ENCODE measurements at places on chromosomes 11 and 22.
A peak's percentile ranks its signal among the peaks of the same experiment; 100 is the strongest.

DNA sequence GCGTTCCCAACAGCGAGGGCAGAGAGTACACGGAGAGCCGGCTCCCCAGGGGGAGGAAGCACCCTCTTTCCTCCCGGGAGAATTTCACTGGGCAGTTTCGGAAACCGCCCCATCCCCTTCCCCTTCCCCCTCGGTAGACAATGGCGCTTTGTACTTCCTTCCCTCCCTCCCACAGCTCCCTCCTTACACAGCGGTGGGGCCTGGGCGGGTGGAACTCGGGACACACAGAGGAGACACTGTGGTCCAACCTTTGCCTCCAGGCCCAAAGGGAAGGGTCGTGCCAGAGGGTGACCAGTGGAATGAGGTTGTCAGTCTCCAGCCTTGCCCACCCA is 4.3 kb downstream of the SMTN start:
- no peak for DNase-seq

- DNase-seq = no peak
These were observed 230.7 kb downstream of the FAT3 start for GRCh38 chr11:92455210-92455790.

GRCh38 chr11:128496249-128496648 is 91.1 kb downstream of the ETS1 start:
- no peak for DNase-seq

DNA sequence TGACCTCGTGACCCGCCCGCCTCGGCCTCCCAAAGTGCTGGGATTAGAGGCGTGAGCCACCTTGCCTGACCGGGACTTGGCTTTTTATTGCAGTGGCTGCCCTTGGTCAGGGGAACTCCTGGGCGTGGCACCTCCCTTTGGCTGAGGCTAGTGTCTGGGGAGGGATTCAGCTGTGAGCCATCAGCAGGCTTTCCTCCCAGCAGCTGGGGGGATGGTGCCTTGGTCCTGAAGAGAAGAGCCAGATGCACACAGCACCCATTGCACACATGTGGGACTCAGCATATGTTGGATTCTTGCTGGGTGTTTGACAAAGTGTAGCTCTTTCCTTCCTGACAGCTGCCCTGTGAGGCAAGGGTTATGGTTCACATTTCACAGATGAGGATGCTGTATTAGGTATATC is 8.4 kb downstream of the CYTH4 start:
- DNase-seq = no peak

DNA sequence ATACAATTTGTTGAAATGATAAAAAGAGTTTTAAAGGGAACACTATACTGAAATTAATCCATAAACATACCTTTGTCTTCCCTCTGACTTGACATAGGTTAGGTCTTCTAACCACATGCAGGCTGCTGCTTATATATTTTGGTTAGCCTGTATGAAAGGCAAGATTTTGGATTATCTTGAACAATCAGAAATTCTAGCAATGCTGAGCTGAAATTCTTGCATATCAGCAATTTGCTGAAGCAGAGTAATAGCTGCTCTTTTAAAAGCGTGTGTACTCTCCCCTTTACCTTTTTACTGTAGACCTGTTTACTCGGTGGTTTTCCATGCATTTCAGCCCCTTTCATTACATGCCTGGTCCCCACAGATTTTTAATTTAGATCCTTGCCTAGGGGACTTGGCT is 34.0 kb downstream of the CWC15 start:
- no peak for DNase-seq

GRCh38 chr11:116331381-116331780 is 441.4 kb downstream of the BUD13 start:
- DNase-seq = no peak

GRCh38 chr11:67492801-67493547 is 10.1 kb downstream of the AIP start:
- DNase-seq = no peak

DNA sequence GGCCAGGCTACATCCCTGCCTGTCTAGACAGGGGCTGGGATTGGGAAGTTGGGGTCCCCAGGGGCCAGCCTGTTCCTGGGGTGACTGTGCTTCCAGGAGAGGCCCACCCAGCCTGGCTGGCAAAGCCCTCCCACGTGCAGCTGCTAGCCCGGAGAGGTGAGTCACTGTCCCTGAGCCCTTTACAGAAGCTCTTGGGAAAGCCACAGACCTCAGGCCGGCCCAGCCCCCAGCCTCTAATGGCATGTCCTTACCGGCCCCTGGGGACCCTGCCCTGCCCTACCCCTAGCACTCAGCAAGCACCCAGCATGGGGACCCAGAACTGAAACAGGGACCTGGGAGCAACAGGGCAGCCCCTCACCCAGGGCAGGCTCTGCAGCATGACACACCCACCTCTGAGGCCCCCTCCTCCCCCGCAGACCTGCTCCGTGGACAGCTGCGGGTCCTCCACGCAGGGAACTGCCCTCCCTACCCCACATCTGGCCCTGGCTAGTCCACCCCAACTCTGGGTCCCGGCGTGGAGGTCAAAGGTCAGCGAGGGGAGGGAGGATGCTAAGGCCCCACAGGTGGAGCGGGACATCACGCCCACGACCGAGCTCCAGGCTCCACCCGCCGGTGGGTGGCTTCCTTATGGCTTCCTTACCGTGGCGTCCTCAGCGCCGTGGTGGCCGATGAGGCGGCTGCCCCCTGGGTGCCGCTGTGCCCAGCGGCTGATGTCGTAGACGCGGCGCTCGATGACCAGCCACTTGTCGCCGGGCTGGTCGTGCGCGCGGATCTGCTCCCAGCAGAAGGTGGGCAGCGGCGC is 615 bp downstream of the FADS3 start:
- no peak for DNase-seq

GRCh38 chr11:69027704-69028372 is 14.8 kb upstream of the MRGPRF start:
- DNase-seq = no peak

- DNase-seq = no peak
These were observed 32.5 kb upstream of the GRAMD4 start for GRCh38 chr22:46587492-46588278.

DNA sequence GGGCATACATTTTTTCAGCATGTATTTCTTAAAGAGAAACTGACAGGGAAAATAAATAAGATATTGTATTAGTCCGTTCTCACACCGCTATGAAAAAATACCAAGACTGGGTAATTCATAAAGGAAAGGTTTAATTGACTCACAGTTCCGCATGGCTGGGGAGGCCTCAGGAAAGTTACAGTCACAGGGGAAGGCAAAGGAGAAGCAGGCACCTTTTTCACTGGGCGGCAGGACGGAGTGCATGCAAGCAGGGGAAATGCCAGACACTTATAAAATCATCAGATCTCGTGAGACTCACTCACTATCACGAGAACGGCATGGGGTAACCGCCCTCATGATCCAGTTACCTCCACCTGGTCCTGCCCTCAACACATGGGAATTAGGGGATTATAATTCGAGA is 44.2 kb downstream of the PPFIA1 start:
- DNase-seq = no peak

DNA sequence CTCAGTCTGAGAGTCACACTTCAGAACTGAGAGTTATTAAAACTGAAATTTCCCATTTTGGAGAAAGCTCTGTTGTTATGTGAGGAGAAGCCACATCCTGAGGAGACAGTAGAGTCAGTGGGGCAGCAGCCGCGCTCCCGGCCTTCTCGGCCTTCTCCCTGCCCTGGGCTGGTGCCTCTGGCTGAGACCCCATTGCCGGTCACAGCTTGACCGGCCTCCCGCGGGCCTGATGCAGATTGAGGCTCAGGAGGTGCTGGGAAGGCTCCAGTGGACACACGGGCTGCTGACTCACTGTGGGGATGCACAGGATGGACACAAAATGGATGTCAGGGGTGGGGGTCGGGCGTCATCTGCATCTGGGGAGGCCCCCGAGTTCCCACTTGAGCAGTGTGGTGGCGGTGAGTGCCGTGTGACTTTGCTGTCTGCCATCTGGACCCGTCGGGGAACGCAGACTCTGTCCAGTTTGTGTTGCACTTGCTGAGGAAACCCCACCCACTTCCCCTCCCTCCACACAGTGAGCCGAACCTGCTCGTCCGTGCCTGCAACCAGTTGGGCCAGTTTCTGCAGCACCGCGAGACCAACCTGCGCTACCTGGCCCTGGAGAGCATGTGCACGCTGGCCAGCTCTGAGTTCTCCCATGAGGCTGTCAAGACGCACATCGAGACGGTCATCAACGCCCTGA is 50.1 kb downstream of the MUC6 start:
- DNase-seq = peak; percentile 77

DNA sequence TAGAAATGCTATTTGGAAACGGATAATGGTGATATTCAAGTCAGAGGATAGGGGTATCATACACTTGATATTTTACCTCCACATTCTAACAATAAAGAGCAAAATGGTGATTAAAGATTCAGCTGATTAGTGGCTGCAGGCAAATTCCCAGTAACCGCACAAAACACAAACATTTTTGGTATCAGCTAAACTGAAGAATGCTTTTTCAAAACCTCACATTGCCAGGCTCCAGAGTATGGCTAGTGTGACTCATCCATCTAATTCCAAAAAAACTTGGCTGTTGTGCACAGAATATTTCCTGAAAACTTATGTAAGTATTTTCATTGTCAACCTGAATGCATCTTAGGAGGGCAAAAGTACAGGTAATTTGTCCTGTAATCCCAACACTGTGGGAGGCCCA is 10.9 kb downstream of the SRPRA start:
- no peak for DNase-seq

DNA sequence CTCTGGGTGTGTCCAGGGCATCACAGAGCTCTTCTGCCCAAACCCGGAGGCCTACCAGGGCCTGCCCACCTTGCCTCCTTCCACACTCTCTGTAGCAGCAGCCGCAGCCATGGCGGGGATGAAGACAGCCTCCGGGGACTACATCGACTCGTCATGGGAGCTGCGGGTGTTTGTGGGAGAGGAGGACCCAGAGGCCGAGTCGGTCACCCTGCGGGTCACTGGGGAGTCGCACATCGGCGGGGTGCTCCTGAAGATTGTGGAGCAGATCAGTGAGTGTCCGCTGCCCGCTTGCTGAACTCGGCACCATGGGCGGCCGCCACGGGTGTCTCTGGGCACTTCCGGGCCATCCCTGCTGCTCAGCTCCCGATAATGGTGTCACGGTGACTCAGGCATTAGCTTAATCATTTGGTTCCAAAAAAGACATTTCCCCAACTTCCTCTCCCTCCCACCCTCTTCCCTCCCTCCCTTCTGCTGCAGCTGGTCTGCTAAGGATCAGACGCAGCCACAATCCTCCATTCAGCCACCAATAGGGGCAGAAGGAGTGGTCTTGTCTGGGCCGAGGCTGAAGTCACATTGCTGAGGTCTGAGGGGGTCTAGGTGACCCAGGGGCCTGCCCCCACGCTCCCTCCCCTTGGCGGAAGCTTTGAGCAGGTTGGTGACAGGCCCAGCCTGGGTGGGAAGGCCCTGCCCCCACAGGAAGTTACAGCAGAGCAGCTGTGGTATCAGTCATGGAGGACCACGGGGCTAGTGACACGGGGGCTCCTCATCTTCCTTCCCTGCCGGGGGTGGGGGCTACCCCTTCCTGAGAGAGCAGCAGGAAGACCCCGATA is 950 bp downstream of the FERMT3 start:
- no peak for DNase-seq

DNA sequence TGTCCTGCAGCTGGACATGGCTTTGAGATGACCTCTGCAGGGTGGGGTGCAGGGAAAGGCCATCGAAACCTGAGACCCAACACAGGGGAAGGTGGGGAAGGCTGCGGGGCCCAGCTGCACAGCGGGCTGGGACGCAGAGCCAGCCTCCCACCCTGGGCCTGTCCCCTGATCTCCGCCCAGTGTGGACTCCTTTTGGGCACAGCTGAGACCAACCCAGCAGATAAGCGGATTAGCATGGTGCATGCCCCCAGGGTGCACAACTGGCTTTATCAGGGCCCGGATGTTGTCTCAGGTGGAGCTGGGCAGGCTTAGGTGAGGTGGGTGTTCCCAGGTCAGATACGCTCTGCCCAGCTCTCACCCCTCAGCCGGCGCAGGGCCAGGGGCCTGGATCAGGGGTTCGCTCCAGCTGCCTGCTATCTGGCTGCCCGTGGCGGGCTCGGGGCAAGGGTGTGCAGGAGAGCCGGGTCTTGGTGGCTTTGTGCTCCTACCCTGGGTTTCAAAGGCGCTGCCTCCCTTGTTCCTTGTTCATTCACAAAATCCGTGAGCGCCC is 28.1 kb upstream of the MUC5AC start:
- no peak for DNase-seq

DNA sequence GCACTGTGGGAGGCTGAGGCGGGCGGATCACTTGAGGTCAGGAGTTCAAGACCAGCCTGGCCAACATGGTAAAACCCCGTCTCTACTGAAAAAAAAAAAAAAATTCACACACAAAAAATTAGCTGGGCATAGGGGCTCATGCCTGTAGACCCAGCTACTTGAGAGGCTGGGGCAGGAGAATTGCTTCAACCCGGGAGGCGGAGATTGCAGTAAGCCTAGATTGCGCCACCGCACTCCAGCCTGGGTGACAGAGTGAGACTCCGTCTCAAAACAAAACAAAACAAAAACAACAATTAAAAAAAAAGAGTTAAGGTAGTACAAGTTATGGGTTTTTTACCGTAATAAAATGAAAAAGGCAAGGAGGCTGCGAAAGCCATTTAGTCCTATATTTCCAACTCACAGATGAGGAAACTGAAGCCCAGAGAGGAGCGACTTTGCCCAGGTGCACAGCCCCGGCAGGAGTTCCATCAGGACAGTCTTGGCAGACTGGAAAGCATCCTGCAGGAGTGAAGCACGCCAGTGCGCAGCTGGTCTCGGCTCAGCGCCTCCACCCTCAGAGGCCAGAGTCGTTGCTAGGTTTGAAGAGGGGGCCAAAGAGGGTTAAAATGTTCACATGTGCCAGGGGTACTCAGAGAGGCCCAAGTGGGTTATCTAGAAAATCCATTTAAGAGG is 3.8 kb upstream of the FADS3 start:
- no peak for DNase-seq

DNA sequence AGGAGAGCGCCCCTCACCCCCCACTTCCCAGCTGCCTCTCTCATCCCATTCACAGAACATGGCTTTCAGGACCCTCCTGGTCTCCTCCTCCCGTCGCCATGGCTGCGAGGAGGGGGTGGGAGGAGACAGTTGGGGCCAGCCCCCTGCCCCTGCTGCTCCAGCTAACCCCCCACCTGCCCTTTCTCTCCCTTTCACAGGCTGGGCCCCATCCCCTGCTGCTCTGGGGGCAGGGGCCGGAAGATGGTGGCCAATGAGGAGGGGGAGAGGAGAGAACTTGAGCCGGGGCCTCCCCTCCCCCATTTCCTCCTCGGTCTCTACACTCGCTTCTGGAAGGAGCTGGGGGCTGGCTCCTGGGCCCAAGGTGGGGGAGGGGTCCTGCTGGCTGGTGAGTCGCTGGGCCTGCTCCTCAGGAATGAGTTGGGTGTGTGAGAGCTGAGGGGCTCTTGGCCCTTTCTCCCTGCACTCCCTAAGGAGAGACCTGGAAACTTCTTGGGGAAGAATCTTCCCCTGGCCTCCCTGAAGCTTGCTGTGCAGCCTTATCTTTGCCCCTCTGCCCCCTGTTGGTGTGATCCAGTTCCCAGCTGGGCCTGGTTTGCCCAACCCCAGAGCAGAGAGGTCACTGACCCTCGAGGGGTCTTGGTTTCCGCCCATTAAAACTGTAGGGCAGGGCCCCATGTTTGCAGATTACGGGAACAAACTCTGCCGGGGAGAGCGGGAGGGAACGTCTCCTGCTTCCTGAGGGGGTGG is 10.2 kb downstream of the YPEL4 start:
- peak; percentile 92 for DNase-seq
